Esophagus muscularis mucosa (tissue), 4 donors: ENCODE measurements at places on chromosomes 12 and 14.

GRCh38 chr14:93959239-93960107, 16.9 kb downstream of the ASB2 start:
- no peak for DNase-seq

DNA sequence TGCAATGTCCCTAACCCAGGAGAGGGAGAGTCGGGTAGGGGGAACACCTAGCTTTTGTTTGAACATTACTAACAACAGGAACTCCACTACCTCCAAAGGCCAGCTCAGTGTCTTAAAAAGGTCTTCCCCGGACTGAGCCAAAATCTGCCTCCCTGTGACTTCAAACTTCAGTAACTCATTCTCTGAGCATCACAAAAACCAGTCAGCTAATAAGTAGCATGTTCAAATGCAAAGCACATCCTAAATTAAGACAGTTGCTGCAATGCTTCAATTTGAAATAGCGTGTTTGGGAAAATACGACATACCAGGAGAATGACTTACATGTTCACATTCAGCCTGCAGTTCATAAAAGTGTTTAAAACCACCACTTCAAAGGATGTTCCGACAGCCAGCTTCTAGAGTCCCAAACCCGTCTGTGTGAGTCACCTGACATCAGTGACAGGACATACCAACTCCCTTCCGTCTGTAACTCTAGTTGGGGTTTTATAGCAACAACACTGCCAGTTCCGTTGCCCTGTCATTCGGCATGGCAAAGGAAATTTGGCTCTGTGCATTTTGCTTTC, 13.0 kb downstream of the ZFP36L1 start:
- no peak for DNase-seq

DNA sequence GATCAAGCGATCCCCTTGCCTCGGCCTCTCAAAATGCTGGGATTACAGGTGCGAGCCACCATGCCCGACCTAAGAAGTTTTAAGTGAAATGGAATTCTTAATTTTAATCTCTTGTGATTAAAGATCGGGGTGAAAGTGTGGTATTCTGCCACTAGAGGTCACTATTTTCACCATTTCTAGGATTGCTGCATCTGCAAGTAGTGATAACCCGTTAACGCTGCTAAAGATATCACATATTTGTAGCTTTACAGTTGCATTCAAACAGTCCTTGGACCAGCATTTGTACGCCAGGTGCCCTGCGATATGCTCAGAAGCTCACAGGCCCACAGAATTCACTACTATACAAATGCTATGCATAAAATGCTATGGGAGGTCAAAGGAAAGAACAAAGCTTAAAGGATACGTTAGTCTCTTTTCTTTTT, 19.3 kb downstream of the CCDC62 start:
- no peak for DNase-seq

DNA sequence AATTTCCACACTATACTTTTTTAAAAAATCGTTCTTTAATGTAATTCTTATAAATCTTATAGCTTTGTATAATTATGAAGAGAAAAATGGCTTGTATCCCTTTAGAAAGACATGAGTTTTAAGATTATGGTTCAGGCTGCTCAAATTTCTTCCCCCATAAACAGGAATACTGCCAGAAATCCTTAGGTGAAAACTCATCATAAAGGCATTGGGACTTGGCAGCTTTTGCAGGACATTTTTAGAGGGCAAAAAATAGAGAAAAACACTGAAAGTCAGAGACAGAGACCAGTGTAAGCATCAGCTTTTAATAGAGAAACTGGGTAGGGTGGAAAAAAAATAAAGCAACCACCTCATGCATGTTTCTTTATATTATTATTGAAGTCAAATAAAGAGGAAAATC, 29.1 kb downstream of the LRRK2 start:
- DNase-seq = no peak

GRCh38 chr12:69515394-69515930, 45.3 kb downstream of the FRS2 start:
- no peak for DNase-seq

DNA sequence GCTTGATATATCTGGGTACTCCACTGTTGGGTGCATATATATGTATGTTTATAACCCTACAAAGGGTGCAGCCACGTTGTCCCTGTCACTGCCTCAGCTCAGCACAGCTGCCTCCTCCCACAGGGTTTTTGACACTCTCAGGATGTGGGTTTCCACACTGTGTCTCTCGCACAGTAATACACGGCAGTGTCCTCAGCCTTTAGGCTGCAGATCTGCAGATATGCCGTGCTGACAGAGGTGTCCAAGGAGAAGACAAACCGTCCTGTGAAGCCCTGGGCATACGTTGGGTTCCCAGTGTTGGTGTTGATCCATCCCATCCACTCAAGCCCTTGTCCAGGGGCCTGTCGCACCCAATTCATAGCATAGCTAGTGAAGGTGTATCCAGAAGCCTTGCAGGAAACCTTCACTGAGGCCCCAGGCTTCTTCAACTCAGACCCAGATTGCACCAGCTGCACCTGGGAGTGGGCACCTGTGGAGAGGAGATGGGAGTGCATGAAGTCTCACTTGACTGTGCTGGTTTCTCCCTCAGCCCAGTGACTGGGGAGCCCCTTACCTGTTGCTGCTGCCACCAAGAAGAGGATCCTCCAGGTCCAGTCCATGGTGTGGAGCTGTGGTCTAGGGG, 498.7 kb downstream of the TMEM121 start:
- no peak for DNase-seq

DNA sequence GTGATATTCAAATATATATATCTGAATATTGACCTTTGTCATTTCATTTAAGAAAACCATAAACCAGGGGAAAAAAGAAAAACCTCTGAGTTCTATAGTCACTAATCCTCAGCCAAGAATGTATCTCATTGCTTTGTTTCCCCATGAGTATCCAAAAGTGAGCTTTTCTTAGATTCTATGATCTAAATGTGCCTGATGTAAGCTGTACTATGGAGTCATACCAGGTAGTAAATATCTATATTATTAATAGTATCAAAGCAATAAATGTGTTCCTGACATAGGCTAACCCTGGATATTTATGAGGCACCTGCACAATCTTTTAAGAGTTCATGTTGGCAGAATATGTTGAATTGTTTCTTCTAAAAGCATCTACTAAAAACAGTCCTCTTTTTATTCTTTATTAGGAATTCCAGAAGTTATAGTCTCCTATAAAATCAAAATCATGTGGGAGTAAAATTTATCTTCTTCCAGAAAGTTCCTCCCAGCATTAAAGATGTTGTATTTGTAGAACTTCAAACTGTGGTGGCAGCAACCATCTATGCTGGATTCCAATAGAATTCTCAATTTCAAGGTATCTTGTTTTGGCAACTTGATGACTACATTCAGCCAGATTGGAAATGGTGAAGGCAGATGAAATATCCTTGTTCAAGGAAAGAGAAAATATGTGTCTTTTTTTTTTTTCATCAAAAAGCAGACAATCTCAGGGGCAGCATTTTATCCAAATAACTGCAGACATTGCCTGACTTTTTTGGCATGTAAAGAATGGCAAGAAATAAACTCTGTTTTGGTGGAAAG, 139.7 kb upstream of the RASSF8 start:
- no peak for DNase-seq

GRCh38 chr12:53518381-53518780, 11.1 kb upstream of the NPFF start:
- no peak for DNase-seq

- DNase-seq = no peak
These were observed 253.9 kb downstream of the CACNA1C start for GRCh38 chr12:2306735-2307134.

GRCh38 chr12:115661112-115661511, 616.4 kb downstream of the MED13L start:
- DNase-seq = no peak

GRCh38 chr14:101087614-101088394, 184.3 kb upstream of the RTL1 start:
- DNase-seq = no peak

DNA sequence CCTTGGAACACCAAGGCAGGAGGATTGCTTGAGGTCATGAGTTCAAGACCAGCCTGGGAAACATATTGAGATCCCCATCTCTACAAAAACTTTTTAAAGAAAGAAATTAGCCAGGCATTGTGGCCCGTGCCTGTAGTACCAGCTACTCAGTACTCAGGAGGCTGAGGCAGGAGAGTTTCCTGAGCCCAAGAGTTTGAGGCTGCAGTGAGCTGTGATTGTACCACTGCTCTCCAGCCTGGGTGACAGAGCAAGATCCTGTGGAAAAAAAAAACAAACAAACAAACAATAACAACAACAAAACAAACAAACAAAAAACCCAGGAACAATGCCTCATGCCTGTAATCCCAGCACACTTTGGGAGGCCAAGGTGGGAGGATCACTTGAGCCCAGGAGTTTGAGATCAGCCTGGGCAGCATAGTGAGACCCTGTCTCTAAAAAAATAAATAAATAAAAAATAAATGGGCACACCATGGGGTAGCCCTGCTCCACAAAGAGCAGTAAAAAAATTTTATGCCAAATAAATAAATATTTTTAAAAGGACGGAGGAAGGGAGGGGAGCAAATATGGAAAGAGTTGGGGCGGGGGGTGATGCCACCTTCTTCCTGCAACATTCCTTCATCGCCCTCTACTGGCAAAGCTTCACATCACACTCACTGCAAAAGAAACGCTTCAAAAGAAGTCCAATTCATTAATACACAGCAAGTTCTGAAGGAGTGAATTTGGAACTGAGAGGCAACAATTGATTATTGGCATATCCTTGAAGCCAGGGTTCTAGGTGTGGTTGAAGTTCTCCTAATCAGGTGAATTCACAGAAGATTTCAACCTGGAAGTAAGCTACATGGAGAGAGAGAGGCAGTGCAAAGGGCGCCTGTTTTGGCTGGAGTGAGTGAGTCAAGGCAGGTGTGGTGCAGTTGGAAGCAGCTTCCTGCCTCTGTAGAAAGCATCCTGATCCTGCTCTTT, 8.8 kb upstream of the GNPTAB start:
- DNase-seq = no peak

- DNase-seq = no peak
These were observed 164.3 kb upstream of the TMPO start for GRCh38 chr12:98351089-98351488.

DNA sequence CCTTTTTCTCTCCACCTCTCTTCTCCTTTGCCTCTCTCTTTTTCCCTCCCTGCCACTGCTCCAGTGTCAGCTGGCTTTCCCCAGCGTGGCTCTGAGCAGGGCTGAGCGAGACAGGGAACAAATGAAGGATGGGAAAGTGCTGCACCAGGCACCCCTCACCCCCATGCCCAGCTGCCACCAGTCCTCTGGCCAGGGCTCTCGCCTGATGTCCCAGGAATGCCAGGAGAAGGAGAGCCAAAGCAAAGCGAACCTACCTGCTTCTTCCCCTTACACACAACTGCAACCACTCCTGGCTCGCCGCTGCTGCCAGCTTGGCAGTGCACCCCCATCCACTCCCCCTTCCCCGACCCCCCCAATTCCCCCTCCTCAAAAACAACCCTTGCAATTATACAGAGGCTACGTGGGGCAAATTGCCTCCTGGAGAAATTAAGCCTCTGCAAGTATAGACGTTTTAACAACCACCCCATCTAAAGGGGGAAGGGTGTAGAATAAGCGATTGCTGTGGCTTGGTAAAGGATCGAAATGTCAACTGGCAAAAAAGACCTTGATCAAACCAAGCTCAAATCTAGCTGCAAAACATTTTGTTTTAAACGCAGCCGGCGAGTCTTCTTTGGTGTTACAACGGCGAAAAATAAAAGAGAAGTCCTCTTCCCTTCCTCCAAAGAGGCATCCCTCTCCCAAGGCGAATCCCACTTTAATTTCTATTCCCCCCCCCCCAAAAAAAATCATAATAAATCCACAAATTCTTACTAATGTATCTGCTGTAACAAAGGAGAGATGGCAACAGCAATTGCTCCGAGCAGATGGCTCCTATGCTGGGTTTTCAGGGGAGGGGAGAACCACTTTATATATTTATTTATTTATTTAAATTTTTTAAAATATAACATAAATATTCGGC, 2.9 kb downstream of the BCL11B start:
- DNase-seq = no peak

DNA sequence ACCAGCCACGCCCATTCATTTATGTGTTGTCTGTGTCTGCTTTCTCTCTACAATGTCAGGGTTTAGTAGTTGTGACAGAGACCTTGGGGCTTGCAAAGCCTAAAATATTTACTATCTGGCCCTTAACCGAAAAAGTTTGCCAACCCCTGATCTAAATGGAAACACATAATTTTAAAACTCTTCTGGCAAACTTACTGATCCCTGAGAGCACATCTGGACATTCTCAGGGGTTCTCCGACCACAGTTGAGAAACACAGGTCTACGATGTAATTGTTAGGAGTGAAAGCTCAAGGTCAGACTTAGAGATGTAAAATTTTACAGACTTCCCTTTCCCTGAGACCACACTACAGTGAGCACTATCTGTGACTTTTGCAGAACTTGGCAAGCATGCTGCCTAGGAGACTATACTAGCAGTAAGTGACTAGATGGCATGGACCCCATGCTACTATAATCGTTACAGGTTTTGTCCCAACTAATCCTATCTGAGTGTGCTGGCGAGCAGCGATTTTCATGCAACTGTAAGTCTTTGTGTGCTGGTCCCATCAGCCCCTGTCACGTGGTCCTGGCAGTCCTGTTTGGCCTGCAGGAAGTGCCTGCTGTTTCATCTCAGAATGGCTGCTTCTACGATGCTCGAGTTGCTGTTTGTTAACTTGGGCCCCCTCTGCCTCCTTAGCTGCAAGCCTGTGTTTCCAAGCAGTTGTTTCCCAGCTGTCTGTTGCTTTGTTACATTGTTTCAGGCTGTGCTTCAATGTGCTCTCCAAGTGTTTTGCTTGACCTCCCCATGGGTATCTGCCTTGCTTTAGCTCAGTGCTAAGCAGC, 21.6 kb downstream of the TMTC2 start:
- DNase-seq = no peak

DNA sequence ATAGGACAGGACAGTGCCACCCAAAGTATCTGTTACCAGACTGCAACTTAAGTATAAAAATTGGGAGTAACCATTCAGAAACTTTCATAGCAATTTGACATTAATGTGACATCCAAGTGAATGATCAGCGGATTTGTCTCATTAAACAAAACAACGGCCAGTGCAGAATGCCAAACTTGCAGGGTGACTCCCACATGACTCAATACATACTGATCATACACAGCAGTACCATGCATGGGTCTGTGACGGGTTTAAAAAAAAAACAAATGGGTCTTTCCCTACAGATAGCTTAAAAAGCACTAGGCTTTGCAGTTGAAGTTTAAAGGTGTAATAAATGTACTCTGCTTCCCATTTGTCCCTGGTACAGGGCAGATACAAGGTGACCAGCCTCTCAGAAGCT, 116.6 kb downstream of the SLC35F4 start:
- no peak for DNase-seq

DNA sequence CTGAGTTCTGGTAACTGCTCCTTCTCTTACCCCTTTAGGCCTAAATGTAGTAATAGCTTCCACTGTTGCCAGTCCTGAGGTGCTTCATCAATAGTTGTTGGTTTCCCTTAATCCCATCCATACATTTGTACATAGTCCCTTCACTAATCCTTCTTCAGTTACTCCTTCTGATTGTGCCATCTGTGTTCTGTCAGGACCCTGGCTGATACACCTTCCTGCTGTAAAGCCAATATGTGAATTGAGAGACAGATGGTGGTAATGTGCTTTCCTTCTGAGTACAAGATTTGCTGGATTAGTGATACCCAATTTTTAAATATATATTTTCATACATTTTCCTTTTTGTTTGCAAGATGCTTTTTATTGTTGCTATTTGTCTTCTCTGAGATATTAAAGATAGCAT, 66.4 kb downstream of the OTOGL start:
- no peak for DNase-seq
